SHP77 (cell line): ENCODE measurements at places on chromosomes 16 and 17.

GRCh38 chr16:65767125-65767524 is 599.4 kb upstream of the CDH5 start:
- DNase-seq, result no peak

DNA sequence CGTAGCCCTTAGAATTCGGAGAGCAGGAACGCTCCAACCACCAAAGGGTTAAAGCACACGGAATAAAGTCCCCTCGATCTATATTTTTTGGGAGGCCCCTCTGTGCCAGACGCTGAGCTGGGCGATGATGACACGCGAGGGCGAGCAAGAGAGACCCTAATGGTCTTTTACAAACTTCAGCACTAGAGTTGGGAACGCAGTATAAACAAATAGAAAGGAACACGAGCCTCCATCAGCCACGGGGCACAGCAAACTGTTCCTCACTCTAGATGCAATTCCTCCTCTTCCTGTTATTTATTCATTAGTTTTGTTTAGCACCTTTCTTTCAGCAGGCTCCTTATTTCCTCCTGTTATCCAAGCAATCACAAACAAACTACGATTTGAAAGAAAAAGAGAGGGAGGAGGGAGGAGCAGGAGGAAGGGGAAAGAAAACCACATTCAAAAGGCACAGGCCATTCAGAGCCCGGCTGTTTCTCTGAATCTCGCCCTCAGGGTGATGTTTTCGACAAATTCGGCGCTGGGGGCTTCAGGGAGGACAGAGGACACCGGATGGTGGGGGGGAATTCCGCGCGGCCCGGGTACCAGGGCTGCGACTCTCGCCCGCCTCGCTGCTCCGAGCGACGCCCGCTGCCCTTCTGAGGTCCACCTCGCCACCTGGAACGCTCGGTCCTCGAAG is 1.6 kb downstream of the TOX3 start:
- DNase-seq, result no peak

DNA sequence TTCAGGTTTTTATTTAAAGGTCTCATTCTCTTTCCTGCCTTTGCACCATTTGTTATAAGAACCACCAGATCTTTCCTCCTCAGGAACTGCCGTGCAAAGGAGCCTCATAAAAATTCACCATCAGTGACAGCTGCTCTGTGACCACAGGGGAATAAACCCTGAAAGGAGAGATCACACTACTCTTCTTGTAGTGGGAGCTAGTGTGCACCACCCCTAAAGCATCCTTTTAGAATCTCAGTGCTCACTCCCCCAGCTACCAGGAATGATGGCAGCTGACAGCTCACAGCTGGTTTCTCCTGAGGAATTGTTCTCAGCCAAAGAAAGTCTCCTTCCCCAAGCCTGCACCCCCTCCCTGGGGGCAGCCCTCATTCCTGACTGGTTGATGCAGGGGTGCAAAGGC is 18.7 kb downstream of the VAT1L start:
- DNase-seq, result no peak

DNA sequence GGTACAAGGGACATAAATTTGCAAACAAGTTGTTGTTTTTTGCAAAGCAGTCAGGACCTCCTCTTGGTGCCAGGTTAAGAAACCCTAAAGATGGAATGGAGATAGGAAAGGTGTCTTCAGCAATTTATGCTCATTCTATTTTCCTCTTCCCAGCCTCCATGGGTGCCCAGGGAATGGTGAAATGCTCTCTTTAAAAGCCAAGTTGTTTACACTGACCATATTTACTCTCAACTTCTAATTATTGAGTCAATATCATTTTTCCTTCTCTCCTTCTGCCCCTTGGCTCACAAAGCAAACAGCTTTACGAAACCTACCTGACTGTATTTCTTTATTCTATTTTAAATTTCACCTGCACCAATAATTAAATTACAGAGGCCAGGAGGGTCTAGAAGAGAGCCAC is 138.5 kb upstream of the IRX3 start:
- no peak for DNase-seq

DNA sequence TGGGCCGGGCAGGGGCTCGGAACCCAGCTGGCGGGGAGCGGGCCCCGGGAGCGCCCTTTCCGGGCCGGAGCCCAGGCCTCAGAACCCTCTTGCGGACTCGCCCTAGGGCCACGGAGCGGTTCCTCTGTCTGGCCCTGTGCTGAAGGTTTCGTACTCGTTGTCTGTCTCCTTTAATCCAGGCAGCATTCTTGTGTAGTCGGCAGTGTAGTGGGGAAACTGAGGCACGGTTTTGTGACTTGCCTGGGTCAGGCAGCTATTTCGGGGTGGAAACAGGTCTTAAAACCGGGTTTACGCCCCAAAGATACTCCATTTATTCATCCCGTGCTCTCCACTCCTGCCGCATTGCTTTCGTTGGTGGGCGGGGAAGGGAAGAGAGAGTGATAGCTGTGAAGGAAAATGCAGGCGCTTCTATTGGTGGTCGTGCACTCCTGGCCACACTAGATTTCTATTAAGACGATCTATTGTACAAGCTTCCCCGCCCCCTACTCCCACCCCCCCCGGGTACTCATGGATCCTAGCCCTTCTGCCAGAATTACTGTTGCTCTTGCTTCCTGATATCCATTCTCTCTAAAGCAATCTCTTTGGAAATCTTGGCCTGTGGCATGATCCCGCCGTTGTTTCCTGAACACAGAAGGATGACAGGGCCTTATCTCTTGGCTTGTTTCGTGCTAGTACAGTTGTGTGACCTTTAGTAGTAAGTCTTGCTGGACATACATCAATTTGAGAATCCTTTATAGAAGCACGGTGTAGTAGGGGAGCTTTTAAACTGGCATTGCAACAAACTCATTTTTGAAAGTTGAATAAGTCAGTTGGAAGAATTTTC is 751 bp downstream of the DCAF7 start:
- peak; percentile 27 for DNase-seq

- no peak for DNase-seq
Measured at GRCh38 chr17:32266389-32267301, 1.0 kb downstream of the RHBDL3 start.

GRCh38 chr16:89051521-89052166 is 42.0 kb upstream of the ACSF3 start:
- DNase-seq, result no peak

DNA sequence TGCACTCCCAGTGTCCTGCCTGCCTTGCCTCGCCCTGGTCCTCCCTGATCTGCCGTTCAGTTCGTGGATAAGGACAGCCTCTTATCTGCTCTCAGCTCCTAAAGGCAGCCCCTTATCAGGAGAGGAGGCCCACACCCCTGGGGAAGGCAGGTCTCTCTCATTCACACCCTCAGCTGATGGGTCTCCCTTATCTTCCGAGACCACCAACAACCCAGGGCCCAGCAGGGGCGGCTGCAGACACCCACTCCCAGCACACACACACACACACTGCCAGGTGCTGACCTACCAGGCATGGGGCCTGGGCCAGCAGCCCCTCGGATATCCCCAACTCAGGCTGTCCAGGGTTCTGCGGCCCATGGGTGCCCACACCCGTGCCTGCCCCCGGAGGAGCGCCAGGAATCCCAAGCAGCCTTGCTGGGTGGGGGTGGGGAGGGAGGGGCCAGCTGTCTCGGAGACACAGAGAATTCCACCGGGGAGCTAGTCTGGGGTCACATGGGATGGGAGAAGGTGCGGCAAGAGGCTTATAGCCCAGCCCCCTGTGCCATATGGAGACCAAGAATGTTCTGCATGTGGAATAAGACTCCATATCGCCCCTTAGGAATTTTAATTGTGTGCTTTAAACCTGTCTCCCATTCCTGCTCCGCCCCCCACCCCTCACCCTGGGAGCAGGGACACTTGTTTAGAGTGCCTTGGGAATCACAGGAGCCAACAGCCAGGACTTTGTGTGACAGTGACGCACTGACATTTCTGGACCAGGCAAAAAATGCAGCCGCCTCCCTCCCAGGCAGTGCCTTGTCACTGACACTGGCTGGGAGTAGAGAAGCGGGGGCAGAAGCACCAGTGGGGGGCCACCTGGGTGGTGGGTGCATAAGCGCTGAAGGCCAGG is 41.9 kb upstream of the EMP2 start:
- no peak for DNase-seq

DNA sequence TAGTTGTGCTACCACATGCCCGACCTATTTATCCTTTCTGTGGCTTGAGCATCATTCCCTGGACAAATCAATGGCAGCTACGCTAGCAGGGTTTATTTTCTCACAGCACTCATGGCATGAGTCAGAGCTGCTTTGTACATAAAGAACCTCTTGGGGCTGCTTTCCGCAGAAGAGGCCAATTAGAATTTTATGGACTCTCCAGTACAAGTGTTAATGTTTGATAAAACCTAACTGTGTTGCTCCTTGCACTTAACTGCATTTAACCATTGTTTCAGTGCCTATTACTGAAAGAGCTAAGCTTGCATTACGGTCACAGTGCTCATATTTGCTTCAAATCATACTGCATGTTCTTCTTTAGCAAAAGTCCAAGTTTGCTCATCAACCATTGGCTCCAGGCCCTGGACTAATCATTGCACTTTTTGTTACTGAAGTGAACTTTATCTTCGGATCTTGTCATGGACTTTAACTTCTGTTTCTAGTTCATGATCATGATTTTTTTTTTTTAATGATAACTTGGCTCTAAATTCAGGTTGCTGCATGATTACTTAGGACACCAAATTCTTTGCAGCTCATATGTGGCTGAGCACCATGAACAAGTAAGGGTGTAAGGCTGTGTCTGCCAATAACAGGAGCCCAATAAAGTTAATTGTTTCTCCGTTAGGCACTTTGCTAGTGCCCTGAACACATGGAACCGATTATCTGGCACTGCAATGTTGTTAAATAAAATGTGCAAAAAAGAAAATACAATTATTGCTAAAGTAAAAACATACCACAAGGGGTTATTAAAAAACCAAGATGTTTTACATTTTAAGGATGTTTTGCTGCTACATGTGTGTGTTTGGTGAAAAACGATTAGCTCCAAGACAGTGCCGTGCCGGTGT is 492.2 kb downstream of the KCNJ2 start:
- peak; percentile 8 for DNase-seq

DNA sequence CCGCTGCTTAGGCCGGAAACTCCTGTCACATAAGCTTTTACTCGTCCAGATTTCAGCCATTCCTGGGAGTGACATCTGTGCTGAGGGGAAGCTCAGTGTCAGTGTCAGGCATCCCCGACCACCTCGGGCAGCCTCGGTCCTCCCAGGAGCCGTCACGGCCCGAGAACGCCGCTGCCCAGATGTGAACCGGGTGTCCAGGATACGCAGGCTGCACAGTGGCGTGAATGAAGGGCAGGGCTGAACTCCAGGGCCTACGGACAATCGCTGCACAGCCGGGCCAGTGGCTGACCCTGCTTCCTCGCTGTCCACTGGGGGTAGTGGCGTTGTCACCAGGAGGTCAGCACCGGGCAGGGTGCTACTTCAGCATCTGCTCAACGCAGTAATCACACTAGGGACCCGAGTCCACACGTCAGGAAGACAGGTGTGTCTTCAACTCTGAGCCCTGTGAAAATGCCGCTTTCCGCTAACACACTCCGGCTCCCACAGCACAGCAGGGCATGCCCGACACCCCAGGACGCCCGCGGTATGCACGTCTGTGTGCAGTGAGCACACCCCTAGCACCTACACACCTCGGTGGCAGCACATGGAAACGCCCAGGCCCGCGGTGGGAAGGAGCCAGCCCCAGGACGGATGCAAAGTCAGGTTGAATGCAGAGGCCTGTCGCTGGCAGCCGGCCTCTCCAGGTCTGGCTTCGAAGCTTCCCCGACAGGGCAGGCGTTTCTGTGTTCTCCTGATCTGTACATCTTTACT is 3.1 kb downstream of the LMF1 start:
- DNase-seq, result no peak

GRCh38 chr17:65532101-65532890 is 29.2 kb downstream of the AXIN2 start:
- no peak for DNase-seq

- DNase-seq, result no peak
Measured at GRCh38 chr17:20896153-20896649, 146.6 kb downstream of the USP22 start.

GRCh38 chr16:66364117-66364958 is 2.2 kb upstream of the CDH5 start:
- no peak for DNase-seq

GRCh38 chr16:65249768-65250167 is 127.9 kb upstream of the CDH11 start:
- DNase-seq, result no peak

DNA sequence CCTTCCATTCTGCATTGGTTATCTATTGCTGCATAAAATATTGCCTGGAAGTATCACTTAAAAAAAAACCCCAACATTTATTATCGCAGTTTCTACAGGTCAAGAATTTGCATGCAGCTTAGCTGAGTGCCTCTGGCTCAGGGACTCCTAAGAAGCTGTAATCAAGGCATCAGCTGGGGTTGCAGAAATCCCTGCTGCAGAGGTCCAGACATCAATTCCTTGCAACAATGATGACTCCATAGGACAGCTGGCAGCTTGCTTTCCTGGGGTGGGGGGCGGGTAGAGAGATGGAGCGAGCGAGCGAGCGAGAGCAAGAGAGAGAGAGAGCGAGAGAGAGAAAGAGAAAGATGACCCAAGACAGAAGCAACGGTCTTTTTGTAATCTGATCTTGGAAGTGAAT is 308.1 kb downstream of the HAPSTR1 start:
- DNase-seq, result no peak

- no peak for DNase-seq
Measured at GRCh38 chr16:11503566-11503965, 83.2 kb downstream of the LITAF start.

GRCh38 chr17:67183531-67183930 is 61.5 kb downstream of the HELZ start:
- DNase-seq, result no peak

DNA sequence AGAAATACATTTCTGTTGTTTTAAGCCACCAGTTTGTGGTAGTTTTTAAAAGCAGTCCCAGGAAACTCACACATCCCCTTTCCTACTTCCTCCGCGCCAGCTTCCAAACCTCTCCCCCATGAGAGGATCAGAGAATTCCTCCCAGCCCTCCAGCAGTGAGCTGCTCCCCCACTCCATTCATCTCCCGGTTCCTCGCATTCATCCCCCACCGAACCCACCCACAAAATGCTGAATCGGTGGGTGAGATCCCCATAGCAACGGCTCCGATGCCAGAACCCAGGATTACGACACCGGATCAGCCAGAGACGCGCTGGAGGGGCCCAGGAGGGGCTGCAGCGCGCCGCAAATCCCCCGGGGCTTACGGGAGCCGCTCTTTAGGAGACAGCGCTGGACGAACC is 251.4 kb upstream of the RPL38 start:
- DNase-seq, result no peak

GRCh38 chr17:72387487-72387886 is 266.7 kb downstream of the SOX9 start:
- no peak for DNase-seq

GRCh38 chr17:39144416-39144840 is 7.0 kb downstream of the PLXDC1 start:
- DNase-seq, result peak; percentile 91

GRCh38 chr17:35087731-35088355 is 24.3 kb upstream of the RFFL start:
- DNase-seq, result peak; percentile 34

DNA sequence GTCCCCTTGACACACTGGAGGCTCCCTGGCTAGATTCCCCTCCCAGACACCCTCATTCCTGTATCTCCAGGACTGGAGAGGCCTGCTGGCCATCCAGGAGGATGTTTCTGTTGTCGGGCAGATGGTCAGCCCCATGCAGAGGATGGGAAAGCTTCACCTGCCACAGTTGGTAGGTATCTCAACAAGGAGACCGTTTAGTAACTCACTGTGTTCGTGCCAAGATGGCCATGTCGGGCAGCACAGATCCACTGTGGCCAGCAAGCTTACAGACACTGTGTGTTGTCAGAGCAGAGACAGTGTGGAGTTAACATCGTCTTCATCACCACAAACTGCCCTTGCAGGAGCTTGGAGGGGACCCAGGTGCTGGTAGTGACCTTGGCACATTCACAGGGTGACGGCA is 390.9 kb downstream of the SEC14L1 start:
- no peak for DNase-seq
